ENCODE measurements at places on chromosomes 6 and 20. TPM values are rescaled to one million over a fixed set of nuclear protein-coding genes. Genes with fewer than 3 reads are reported as not detected.
A peak's percentile ranks its signal among the peaks of the same experiment; 100 is the strongest.

The CYB5R4 gene
- polyA plus RNA-seq: 8.6 TPM

The SNX14 gene
- polyA plus RNA-seq: 66.2 TPM

The OOEP gene
- polyA plus RNA-seq: 0.34 TPM

DNA sequence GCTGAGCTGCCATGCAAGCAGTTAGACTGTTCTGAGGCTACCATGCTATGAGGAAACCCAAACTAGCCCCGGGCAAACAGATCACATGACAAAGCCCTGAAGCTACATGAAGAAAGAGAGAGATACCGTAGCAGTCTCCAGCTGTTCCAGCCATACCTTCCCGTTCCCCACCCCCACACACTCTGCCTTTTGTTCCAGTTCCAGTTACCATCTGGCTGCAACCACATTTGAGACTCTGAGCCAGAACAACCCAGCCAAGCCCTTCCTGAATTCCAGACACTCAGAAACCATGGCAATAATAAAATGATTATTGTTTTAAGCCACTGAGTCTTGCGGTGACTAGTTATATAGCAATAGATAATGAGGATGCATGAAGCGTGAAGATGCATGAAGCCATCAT lies 28.3 kb downstream of the RIN2 start:
- DNase-seq: peak; percentile 38

GRCh38 chr6:139602577-139602976 lies 228.1 kb upstream of the CITED2 start:
- no peak for DNase-seq

- no peak for DNase-seq
Measured at GRCh38 chr6:71768356-71768755, 118.0 kb upstream of the RIMS1 start.

DNA sequence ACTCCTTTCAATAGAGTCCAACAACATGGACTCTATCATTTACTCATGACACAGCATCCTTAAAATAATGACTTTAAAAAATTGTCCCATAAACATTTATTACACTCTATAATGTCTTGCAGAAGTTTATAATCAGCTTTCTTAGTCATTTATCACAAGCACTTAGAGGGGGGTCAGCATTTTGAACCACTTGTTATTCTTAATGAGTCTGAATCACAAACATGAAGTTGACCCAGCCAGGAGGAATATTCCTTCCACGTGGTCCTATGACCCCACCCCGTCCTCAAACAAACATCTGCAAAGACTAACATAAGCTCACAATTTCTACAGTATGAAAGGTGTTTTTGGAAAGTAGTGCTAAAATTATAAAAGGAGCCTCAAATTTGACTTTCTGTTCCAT lies 91.1 kb downstream of the MTFR2 start:
- DNase-seq: no peak

GRCh38 chr6:51273228-51273961 lies 454.7 kb downstream of the TFAP2B start:
- DNase-seq: peak; percentile 12

GRCh38 chr6:119463081-119463626 lies 113.6 kb upstream of the MAN1A1 start:
- no peak for DNase-seq

DNA sequence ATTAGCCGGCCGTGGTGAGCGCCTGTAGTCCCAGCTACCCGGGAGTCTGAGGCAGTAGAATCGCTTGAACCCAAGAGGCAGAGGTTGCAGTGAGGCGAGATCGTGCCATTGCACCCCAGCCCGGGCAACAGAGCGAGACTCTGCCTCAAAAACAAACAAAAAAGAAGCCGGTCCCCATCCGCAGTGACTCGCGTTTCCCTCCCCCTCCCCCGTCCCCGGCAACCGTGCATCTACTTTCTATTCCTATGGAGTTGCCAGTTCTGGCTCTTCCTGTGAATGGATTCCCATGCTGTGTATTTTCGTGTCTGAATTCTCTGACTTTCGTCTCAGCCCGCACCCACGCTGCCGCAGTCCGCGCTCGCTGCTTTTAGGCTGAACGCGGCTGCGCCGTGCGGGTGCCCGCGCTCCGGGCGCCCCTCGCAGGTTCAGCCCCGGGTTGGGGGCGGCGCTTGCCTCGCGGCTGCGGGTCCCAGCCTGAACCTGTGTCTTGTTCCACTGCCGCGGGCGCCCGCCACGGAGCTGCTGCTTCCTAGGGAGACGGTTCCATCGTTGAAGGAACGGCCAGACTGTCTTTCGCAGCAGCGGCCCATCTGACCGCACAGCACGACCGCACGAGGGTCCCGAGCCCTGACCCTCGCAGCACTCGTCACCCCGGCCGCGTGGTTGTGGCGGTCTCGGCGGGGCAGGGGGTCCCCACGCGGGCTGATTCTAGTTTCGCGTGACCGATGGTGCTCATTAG lies 1.1 kb upstream of the MRGBP start:
- no peak for DNase-seq

- DNase-seq: no peak
Measured at GRCh38 chr20:16368645-16369292, 204.5 kb downstream of the KIF16B start.

- DNase-seq: no peak
Measured at GRCh38 chr6:44868335-44868668, 459.8 kb upstream of the RUNX2 start.

DNA sequence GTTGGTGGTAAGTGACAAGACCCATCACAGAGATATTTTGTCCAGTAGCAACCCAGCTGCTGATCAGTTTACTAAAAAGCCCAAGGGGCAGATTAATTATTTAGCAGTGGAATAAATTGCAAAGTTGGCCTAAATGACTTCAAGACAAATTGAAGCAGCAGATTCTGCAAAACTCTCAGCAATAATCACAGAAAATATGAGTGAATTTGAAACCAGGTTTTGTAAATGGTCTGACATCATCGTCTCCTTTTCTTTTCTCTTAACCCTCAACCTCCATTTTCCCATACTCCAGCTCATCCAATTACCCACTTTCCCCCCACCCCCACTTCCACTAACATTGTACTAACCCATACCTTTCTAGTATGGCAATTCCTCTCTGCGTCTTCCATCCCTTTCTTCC lies 11.3 kb upstream of the PTPRK start:
- DNase-seq: no peak

GRCh38 chr6:24445704-24446103 lies 43.0 kb downstream of the MRS2 start:
- DNase-seq: no peak

GRCh38 chr20:43372051-43372450 lies 85.6 kb upstream of the SRSF6 start:
- no peak for DNase-seq

- DNase-seq: no peak
Measured at GRCh38 chr6:154388803-154389202, 32.2 kb upstream of the IPCEF1 start.

DNA sequence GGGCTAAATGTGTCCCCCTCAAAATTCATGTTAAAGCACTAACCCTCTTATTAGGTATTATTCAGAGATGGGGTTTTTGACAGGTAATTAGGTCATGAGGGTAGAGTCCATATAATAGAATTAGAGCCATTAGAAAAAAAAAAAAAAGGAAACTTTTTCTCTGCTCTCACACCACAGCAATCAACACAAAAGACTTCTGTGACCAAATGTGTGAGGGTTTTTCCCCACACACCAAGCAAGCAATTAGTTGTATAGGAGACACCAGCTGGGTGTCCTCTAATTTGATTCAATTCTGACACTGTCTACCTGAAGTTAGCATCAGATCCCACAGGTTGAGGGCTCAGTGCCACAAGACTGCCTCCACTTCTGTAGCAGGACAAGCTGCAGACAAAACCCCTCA lies 64.6 kb upstream of the GMDS start:
- no peak for DNase-seq

- no peak for DNase-seq
Measured at GRCh38 chr6:130760006-130760405, 67.2 kb upstream of the SMLR1 start.

GRCh38 chr6:170152124-170152926 lies 138.6 kb downstream of the DLL1 start:
- peak; percentile 33 for DNase-seq

GRCh38 chr20:16346956-16347355 lies 226.3 kb downstream of the KIF16B start:
- no peak for DNase-seq
